HCEC 1CT (cell line): ENCODE measurements at places on chromosomes 3 and 15.

DNA sequence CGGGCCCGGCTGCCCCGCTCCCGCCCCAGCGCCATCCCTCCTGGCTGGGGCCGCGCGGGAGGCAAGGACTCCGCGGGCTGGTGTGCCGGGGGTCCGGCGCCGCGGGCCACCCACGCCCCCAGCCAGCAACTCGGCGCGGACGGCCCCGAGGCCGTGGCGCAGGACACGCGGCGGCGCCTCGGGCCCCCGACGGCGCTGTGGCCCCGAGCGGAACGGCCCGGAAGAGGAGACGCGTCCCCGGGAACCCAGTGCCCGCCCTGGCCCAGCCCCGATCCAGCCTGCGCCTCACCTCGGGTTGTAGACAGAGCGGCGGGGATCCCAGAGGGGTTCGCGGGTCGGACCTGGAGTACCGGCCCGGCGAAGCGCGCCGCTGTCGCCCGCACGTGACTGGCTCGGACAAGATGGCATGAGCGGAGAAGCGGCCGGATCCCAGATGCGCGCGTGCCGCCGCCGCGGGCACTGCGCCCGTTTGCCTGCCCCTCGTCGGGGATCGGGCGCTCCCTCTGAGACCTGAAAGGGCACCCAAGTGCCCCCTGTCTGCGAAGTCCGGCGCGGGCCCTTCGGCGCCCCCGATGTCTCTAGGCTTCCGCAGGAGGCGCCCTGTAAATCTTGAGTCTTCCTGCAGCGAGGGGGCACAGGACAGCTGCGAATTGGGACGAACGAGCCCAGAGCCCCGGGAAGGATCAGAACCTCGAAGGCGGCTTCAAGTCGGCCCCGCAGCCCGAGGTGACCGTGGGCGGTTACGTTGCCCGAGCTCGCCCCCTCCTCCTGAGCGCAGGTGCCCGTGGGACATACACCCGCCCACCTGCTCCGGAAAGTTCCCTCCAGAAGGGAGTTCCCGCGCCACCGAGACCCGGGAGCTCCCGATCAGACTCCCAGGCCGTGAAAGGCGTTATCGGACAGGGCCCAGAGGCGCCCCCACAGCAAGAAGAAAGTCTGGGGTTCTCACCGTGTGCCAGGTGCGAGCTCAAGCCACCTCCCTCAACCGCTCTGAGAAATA lies 598 bp upstream of the SFMBT1 start:
- DNase-seq: peak; percentile 4

- peak; percentile 64 for DNase-seq
These were observed 263.5 kb upstream of the CFAP20DC start for GRCh38 chr3:59313365-59313764.

- DNase-seq: no peak
These were observed 41.1 kb downstream of the THBS1 start for GRCh38 chr15:39621976-39622375.

GRCh38 chr15:67805666-67806516 lies 19.4 kb upstream of the SKOR1 start:
- no peak for DNase-seq

- DNase-seq: peak; percentile 93
These were observed 173.8 kb upstream of the TLE3 start for GRCh38 chr15:70271422-70272088.

- DNase-seq: no peak
These were observed 68.0 kb upstream of the IQSEC1 start for GRCh38 chr3:13141183-13141582.

DNA sequence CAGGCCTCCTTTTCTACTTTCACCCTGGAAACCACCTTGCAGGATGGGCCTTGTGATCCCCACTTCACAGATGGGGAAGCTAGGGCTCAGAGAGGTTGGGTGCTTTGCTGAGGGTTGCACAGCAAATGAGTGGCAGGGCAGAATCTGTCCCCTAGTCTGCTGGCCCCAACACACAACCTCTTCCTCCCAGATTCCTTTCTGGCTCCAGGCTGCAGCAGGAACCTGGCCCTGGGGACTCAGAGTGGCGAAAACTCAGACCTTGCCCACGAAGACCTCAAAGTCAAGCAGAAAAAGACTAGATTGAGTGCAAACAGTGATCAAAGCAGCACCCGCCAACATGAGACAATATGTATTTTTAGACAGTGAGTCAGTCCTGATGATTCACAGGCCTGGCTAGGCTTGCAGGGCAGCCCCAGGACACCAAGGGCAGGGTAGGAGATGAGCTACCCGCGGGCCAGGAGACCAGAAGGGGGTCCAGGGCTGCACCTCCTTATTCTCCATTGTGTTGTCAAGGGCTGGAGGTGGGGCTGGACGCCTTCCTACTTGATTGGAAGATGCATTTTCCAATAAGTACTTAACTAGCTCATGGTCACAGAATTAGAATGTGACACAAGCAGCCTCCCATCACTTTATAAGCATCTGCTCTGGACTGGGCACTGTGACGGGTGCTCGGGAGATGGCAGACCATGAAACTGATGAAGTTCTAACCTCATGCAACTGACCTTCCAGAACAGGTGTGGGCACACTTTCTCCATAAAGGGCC lies 23.9 kb downstream of the GOLGA6L2 start:
- DNase-seq: no peak

GRCh38 chr3:30518181-30518864 lies 88.1 kb upstream of the TGFBR2 start:
- no peak for DNase-seq

DNA sequence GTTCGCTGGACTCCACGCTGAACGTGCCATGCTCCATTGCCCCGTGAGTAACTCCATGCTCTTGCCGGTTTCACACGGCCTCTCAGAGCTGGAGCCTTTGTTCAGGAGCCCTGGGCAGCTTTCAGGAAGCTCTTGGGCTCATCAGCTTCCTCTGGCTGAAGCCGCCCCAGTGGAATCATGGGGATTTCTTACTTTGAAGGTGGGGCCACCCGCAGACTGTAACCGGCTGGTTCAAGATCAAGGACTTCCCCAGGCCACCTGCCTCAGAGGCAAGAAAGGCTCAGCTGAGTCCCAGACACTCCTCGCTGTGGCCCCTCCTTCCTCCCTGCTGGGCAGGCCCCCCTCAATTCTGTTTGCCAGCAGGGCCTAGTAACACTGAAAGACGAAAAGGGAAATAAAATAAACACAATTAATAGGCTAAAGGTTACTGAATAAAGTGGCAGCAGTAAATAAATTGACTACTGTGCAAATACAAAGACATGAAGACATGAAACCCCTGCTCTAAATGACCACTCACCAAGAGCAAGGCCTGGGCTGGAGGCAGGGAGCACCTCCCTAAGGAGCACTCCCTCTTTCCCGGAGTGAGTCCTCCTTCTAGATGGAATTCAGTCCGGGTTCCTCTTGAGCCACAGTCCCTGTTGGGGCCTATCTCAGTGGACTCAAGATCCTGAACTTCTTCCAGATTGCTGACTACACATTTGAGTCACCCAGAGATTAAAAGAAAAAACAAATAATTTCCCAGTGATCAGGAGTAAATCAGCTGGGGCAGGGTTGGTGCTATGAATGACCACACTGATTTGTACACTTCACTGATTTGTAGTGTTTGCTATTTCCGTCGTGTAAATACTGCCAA lies 51.0 kb downstream of the ZDHHC19 start:
- DNase-seq: peak; percentile 90

GRCh38 chr3:186330772-186331460 lies 31.1 kb downstream of the DGKG start:
- DNase-seq: no peak

DNA sequence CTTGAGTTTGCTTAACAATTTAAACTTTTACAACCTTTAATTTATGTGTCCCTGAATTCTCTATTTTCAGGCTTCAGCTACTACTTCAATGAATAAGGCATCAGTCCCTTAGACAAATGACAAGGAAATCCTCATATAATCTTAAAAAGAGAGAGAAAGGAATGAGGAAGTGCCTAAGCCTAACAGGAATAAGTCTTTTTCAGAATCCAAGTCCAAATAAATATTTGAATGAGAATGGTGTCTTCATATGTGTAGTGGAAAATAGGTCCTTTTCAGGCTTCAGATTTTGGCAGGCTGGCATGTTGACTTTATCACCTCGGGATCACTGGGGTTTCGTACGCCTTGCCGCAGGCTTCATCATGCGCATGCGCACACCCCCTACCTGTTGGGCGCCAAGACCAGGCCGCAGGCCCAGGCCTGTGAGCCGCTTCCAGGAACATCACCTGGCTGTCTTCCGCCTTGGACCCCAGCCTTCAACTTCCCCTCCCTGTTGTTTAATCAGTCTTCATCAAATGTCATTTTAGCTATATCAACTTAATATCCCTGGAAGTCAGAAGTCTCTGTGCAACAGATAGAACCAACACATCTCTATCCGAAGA lies 334.5 kb downstream of the SOX2 start:
- DNase-seq: no peak

DNA sequence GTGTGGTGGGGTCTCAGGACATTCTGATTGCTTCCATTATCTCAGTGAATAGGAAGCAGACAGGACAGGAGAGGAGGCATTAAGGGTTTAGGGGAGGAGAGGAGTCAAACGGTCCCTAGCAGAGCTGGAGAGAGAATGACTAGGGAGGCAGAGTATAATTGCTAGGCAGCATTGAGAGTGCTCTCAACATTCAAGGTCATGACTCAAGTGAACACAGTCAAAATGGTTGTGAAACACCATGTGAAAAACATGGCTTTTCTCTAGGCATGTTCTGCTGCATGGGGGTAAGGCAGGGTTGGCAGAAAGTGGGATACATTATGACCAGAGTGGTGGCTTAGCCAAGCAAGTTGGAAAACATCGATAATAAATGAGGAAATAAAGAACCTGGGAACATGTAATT lies 19.5 kb upstream of the HRH1 start:
- peak; percentile 51 for DNase-seq

DNA sequence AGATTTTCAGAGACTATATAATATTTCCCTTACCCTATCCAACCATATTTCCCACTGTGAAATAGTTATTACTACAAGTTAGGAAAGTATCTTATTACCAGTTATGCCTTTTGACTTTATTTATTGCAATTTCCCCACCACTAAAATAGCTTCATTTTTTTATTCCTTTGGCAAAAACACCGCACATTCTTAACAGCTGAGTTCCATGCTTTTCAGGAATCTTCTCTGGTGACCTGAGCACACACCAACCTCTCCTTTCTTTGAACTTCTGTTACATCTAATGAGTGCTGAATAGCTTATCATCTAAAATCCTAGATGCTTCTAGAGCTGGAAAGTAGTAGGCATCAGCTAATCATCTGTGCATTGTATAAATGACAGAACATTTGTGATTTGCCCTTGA lies 99.1 kb downstream of the UBE2E2 start:
- DNase-seq: no peak

DNA sequence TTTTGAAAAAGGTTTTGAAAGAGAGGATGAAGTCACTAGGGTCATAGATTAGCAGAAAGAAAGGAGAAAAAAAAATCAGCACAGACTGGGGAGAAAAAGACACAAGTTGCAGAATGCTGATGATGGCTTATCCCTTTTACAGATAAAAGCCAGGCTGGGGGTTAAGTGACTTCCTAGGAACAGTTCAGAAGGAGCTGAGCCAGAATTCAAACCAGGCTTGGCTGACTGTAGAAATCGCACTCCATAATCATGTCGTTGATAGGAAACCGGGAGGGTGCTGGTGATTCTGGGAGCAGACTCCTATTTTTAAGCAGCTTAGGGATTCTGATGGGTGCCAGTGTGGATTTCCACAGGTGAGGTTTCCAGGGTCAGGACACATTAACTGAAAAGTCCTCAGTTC lies 159.5 kb upstream of the BHLHE40 start:
- DNase-seq: no peak

DNA sequence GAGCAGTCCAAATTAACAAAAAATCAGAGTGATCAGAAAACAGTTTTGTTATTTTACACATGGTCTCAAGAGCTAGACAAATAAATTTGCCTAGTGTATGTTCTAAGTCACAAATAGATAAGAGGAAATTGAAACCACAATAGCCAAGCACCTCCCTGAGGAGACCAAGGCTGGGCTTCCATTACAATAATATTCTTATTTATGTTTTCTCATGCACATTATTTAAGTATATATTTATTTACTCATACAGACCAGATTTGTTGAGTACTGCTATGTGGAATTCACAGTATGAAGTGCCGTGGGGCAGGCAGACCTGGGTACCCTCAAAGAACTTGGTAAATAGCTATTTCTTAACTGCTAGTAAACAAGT lies 242.3 kb upstream of the ICE2 start:
- DNase-seq: peak; percentile 1

DNA sequence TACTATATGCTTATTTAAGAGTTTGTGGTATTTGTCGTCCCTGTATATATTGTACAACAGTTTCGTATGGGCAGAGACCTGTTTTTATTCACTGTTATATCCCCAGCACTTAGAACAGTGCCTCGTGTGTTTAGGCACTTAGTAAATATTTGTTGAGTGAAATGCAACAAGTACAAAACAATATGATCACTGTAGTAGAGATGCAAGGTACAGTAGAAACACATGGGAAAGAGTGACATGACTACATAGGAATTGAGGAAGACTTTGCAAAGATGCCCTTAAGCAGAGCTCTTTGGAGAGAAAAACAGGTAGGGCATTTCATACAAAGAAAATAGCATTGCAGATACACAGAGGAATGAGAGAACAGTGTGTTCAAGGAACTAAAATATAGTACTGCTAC lies 18.3 kb downstream of the RASA2 start:
- no peak for DNase-seq

DNA sequence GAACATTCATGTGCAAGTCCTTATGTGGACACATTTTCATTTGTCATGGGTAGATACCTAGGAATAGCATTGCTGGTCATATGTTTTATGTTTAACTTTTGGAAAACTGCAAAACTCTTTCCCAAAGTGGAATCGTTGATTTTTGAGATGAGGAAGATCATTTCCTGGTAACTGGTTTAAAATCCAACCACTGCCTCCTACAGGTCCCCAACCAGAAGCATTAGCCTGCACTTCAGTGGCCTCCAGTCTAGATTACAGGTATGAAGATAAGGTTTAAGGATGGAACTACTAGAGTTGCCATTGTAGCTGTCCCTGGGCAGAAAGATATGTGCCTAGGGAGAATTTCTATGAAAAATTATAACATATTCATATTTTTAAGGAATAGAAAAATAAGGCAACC lies 48.7 kb upstream of the BHLHE40 start:
- no peak for DNase-seq

DNA sequence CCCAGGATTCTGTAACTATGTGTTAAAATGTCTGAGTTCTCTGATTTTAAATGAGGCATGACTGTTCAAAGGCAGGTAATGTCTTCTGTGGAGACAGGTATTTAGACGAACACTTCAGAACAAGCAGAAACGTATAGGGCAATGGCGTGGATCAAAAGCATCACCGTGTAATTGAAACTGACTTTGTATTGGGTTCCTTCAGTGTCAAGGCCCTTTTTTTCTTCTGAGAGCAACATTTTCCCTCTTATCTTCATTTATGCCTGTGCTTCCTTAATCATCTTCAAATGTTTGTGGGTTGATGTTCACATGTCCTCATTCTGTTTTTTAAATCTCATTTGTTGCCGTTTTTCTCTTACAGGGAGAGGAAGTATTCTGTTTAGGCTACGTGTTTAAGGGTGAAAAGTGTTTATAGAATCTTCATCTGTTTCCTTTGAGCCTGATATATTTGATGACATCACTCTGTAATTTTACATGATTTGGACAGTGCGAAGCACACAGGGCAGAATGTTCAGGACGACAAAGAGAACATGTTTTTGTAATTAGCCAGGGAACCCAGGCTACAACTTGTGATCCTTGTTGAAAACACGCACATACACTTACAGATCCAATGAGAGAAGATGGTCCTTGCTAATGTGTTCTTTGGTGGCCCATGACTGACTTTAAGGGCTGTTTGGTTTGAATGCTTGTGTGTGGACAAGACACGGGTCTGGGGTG lies 196.0 kb downstream of the LRTM1 start:
- no peak for DNase-seq

- no peak for DNase-seq
These were observed 61.5 kb upstream of the CRBN start for GRCh38 chr3:3240986-3241385.
